ENCODE measurements at places on chromosomes 4 and X.

DNA sequence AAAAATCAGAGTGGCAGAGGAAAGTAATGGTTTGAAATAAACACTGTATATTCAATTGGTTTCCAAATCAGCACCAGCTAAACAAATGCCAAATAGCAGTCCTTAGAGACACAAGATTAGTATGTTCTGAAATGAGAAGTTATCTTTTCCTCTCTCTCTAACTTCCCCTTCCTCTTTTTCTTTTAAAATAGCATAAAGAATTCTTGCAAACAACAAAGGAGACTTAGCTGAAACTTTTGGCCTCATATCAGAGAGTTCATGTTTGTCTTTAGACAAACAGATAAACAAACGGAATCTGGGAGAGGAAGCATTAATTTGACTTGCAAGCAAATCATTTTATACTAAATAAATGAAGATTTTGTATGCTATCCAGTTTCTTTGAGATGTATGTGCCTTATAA lies 399.0 kb downstream of the GBA3 start:
- no peak for DNase-seq

DNA sequence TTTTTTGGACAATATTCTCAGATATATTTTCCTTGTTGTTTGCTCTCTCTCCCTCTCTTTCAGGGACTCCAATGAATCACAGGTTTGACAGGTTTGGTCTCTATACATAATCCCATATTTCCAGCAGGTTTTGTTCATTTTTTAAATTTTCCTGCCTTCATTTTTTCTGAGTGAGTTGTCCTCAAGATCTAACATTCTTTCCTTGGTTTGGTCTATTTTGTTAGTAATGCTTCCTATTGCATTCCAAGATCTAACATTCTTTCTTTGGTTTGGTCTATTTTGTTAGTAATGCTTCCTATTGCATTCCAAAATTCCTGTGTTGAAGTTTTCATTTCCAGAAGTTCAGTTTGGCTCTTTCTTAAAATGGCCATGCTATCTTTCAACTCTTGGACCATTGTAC lies 45.3 kb upstream of the ZMAT1 start:
- no peak for DNase-seq

- peak; percentile 34 for DNase-seq
Observed at GRCh38 chr4:138835832-138836533, 179.6 kb upstream of the NOCT start.

- DNase-seq, result peak; percentile 37
Observed at GRCh38 chr4:108155373-108155772, 13.4 kb downstream of the LEF1 start.
